Right ventricle myocardium superior (tissue), 1 donor: ENCODE measurements at places on chromosomes 11 and 22.

- DNase-seq, result no peak
Measured at GRCh38 chr22:37207981-37208380, 4.3 kb downstream of the SSTR3 start.

DNA sequence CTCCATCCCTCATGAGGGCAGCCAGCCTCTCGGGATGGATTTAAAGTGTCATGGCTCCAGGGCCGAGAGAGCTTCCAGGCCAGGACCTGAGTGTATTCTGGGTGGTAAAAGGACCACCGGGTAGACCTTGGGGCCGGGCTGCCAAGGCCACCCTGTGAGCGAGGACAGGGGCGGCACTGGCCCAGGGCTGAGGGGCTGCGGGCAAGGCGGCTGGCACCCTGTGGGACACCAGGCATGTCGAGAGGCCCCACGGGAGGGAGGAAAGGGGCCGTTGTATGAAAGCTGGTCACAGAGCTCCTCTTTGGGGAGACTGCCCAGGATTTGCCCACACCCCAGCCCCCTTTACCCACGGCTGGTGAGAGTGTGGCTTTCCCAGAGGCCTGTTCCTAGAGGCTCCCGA, 92.3 kb upstream of the RTL6 start:
- peak; percentile 24 for DNase-seq

DNA sequence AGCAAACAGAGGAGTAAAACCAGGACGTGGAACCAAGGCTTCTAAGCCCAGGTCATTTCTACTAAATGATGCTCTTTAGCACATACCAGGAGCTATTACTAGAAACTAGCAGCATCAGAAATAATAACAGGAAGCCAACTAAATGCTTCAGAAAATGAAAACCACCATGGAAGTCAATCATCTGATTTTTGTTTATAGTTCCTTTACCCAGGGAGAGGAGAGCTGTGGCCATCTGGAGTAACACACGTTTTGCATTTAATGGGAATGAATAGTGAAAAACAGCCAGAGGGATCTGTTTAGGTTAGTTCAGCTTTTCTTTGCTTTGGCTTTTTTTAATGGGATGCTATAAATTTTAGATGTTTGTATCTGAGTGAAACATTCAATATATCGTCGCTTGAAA, 250.7 kb upstream of the ARHGAP20 start:
- DNase-seq, result no peak

DNA sequence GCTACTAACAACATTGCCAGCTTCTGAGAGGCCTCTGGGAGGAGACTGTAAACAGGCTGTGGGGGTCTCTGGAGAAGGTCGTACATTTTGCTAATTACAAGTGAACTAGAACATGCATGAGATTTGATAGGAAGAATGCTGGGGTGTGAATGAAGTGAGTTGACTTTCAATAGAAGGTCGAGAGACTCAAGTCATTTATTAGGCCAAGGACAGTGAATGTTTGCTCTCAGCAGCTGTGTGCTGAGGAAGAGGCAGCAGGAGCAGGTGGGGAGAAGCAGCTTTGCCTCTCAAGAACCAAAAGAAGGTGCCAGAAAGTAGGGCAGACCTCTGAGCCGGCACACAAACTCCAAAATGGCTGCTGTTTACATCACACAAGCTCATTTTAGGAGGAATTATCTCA, 91.7 kb downstream of the PIWIL4 start:
- no peak for DNase-seq

- no peak for DNase-seq
Measured at GRCh38 chr22:45709866-45710265, 38.2 kb downstream of the ATXN10 start.

- no peak for DNase-seq
Measured at GRCh38 chr11:94623120-94623735, 56.1 kb downstream of the PIWIL4 start.

GRCh38 chr11:10432493-10432892, 22.6 kb upstream of the AMPD3 start:
- DNase-seq, result no peak

GRCh38 chr11:126548581-126549550, 193.4 kb downstream of the ST3GAL4 start:
- no peak for DNase-seq

- peak; percentile 33 for DNase-seq
Measured at GRCh38 chr11:2828585-2829330, 56.8 kb downstream of the CDKN1C start.

DNA sequence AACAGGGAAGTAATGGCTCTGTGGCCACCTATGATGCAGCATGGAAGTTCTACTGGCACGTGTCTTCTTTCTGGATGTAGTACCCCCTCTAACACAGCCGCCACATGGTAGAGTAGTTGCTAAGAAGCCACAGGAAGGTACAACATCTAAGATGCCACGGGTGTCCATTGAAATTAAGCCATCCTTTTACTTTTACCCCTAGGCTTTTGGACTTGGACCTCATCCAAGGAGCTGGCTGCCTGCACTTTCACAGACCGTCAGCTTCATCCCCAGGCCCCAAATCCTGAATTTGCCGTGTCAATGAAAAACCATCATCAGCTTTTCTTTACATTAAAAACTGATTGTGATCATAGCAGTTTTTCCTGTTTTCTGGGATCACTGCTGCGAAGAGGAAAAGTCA, 102.4 kb downstream of the RPL27A start:
- DNase-seq, result no peak

- DNase-seq, result no peak
Measured at GRCh38 chr22:25509374-25509791, 55.1 kb upstream of the GRK3 start.

GRCh38 chr22:23501261-23501619, 78.8 kb downstream of the IGLL1 start:
- no peak for DNase-seq

DNA sequence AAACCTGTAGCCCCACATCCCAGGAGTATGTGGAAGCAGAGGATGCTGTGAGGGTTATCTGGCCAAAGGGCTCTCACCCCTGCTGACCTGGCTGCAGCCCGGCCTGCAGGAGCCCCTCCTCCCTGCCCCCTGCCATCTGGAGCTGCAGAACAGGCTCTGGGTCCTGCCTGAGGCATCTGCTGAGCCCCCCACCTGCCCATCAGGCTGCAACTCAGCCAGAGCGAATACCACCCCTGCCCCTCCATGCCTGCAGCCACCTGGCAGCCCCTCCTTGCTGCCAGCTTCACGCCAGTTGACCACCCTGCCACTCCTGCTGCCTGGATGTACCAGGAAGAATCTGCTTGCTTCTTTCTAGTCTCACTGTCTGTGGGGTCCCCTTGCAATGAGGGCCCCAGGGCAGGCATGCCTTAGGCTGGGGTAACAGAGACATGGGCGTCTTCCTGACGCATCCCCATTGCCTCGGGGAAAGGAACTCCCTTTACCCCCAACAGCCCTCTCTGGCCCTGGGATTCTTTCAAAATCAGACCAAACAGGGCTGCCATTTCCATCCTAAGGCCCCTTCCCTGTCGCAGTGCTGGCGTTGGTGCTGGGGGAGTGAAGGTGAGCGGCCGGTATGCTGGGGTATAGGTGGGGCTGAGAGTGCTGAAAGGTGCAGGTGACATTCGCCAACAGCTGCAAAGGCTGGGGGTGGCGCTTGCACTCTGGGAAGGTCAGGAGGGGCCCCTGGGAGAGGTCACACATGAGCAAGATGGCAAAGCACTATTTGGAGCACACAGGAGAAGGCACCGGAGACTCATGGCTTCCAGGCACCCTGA, 1334.6 kb downstream of the TBC1D22A start:
- DNase-seq, result no peak

GRCh38 chr11:57935402-57936049, 88.2 kb upstream of the OR9Q1 start:
- DNase-seq, result no peak
